NCI-H2029 (cell line): ENCODE measurements at places on chromosomes 5 and 9.

DNA sequence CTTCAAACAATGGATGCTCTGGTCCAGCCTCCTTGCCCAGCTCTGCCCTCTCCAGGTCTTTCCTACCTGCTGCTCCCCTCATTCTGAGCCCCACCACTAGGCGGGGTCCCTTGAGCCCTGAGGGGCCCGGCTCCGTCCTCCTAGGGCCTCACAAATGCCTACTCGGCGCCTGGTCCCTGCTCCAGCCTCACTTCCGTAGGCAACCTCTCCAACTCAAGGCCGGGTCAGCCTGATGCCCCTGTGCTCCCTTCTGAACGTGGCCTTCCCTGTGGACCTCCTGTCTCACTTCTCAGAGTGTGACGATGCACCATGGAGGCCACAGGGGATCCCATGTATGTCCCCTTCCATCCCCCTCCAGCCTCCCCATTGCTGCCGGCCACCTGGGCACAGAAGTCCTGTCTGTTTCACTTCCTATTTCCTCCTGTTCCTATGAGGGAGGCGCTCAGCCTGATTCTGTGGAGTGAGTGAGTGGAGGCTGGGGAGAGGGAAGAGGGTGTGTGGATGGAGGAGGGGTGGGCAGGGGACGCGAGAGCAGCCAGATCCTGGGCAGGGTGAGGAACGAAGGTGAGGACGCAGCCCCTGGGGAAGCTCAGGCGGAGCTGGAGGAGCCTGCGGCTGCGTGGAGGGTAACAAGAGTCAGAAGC is 127.2 kb upstream of the FAM120A start:
- no peak for DNase-seq

DNA sequence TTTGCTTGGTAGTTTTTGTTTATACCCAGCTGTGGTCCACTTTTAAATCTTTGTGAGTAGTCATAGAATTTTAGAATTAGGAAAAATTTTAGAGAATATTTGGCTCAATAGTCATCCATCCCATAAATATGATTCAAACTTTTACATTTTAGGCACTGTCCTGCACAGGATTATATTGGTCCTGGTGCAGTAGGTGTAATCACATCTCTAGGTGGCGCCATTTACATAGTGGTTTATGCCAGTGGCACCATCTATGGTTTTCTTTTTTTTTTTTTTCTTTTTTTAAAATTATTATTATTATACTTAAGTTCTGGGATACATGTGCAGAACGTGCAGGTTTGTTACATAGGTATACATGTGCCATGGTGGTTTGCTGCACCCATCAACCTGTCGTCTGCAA is 260.7 kb upstream of the KCNN2 start:
- DNase-seq = no peak

GRCh38 chr9:99019510-99020331 is 76.0 kb downstream of the COL15A1 start:
- DNase-seq = no peak

GRCh38 chr5:88690409-88691229 is 192.4 kb downstream of the MEF2C start:
- DNase-seq = peak; percentile 58

DNA sequence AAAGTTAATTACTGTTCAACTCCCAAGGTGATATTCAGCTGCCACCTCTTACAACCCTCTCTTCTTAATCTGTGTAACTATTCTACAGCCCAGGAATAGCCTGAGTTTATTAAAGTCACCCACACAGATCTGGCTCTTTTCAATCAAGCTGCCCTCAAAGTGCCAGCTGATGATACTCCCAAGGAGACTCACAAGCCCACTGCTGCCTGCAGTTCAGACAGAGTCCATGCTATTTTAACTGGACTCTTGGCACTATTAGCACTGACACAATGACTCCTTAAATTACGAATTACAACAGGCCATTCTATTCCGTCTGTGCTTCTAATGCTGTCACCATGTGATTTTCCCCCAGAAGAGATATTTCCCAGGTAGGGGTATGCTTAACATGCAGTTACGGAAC is 26.3 kb downstream of the REEP5 start:
- no peak for DNase-seq

DNA sequence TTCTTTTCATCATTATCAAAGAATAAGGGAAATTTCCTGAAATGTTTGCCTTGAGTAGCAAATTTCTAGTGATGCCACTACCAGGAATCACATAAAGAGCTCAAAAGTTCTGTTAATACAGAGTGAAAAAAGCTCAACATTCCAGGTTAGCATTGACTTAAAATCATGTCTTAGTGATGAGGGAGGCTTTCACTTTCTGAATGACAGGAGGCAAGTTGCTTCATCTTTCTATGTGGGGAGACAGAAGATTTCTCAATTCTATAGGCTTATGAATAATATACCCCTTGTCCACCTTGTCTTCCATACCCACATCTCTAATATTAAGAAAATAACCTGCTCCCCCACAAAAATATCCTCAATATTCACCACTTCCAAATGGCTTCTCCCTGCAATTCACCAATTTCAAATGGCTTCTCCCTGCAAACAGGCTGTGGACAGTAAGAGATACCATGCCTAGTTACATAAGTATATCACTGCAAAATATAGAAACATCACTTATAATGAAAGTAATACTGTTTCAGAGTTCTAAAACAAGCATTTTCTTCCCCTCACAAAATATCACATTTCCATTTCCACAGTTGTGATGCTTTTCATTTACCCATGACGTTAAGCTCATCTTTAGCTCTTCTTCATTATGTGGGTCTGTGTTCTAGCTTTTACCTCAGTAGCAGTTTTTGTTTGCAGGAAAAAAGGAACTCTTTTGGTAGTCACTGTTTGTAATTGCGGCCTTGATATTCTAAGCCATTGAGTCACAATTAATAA is 2.2 kb upstream of the JAK2 start:
- no peak for DNase-seq

- no peak for DNase-seq
Measured at GRCh38 chr9:80615964-80616363, 1044.2 kb downstream of the TLE4 start.

- DNase-seq = no peak
Measured at GRCh38 chr5:82182662-82183061, 95.5 kb downstream of the RPS23 start.

DNA sequence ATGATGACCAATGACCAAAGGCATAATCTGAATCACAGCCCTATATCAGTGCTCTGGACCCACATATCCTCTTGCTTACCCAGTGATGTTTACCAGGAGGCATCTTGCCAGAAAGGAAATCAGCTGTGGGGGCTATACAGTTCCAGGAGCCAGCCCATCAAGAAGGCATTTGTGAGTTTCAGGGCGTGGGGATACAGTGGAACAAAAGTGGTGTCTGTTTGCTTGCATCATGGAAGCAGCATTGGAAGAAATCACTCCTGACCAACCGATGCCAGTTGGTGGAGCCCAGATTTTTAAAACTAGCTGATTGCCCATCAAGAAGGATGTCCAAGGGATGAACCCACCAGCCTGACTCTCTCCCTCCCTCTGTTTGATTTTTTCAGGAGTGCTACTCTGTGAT is 106.5 kb upstream of the EGFLAM start:
- DNase-seq = no peak

- no peak for DNase-seq
Measured at GRCh38 chr9:2066312-2067273, 51.4 kb downstream of the SMARCA2 start.

- no peak for DNase-seq
Measured at GRCh38 chr5:173883347-173883924, 4.7 kb upstream of the CPEB4 start.

DNA sequence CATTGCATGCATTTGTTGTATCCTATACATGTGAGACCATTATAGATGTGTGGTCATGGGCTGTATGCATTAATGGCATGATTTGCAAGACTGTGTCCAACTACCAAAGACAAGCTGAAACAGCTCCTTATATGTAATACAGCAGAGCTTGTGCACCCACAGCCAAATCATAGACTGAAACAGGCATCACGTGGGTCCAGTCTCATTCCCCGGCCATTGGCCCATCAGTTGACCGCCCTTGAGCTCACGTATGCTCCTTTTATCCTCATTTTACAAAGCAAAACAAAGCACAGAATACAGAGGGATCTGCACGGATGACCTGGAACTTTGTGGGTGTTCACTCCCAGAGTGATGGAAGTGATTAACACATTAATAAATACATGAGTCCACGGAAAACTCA is 109.1 kb downstream of the ROR2 start:
- DNase-seq = no peak

DNA sequence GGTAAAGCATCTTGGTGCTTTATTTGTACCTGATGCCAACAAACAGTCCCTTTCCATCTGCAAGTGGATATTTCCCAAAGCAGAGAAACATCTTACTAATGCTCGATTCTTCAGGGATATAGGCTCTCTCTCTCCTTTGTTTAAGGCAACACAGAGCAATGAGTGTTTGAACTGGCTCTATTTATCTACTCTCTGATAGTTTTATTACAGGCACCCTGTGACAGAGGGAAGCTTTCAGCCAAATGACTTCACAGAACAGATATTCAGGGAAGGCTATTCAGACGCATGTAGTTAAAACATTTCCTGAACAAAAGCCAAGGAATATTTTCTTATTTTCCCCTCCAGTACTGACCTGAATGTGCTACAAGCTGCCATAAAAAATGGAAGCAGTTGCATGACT is 141.8 kb downstream of the YIPF5 start:
- peak; percentile 75 for DNase-seq

DNA sequence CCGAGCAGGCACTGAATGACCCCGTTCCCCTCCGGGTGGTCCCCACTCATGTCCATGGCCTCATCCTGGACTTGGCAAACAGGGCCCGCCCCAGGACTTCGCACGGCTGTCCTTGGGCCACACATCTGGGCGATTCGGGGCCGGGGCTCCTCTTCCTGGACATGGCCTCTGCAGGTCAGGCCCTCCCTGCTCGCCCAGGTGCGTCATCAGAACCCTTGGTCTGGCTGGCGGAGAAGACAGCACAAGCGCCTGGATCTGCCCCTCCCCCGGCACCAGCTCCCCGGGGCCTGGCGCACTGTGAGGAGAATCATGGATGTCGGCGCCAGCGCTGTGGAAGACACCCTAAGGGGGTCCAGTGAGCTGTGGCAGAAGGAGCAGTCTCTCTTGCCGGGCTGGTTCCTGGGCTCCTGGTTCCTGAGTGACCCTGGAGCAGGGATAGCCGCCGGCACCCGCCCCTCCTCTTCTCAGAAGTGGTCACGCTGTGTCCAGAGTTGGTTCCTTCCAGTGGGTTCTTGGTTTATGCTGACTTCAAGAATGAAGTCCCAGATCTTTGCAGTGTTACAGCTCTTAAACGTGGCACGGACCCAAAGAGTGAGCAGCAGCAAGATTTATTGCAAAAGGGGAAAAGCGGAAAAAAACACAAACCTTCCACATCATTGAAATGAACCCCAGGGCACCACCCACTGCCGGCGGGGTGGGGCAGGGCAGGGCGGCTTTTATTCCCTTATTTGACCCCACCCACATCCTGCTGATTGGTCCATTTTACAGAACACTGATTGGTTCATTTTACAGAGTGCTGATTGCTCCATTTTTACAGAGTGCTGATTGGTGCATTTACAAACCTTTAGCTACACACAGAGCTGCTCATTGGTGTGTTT is 25.9 kb upstream of the SLC12A7 start:
- no peak for DNase-seq

GRCh38 chr9:133124123-133124906 is 3.3 kb upstream of the RALGDS start:
- DNase-seq = no peak
